HepG2 (cell line): ENCODE measurements at places on chromosomes 2 and 18.
A peak's percentile ranks its signal among the peaks of the same experiment; 100 is the strongest.

- DNase-seq = peak; percentile 68
These were observed 3.7 kb upstream of the CRIM1 start for GRCh38 chr2:36351736-36352349.

DNA sequence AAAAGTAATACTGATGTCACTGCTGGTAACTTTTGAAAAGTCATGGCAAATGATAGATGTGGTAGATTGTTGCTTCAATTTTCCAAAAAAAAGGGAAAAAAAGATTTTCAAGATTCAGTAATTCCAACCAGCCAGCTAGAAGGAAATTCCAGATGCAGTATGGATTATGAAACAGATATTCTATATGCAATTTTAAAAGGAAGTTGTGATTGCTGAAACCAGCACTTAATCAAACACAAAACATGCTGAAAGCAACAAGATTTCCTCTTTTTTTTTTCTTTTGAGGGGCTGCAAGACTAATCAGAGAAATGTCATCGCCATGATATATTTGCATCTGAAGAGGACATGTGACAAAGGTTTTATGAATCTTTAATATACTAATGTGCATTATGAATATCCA lies 5.1 kb upstream of the HNMT start:
- no peak for DNase-seq

DNA sequence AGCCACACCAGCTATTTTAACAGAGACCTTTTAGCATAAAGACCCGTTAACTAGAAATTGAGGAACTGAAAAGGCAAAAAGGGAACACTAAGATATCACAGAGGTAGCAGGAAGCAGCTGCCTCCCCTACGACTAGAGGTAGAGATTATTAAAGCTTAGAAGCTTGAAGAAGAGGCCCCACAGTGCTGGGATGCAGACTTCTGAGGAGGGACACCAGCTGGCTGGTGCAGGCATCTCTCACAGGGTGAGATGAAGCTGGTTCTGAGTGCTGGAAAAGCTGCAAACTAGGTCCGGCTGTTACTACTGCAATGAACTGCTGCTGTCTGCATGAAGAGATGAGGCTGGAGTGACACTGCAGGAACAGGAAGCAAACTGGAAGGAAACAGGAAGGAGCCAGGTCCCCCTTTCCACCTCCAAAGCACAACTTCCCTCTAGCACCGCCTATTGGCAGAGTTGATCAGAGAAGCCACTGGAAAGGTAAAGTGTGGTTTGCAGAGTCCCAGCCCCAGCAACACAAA lies 61.2 kb upstream of the MRPS9 start:
- DNase-seq = peak; percentile 33

- DNase-seq = no peak
These were observed 144.1 kb upstream of the SETBP1 start for GRCh38 chr18:44536619-44537018.

GRCh38 chr2:23468474-23469141 lies 83.6 kb downstream of the KLHL29 start:
- no peak for DNase-seq

DNA sequence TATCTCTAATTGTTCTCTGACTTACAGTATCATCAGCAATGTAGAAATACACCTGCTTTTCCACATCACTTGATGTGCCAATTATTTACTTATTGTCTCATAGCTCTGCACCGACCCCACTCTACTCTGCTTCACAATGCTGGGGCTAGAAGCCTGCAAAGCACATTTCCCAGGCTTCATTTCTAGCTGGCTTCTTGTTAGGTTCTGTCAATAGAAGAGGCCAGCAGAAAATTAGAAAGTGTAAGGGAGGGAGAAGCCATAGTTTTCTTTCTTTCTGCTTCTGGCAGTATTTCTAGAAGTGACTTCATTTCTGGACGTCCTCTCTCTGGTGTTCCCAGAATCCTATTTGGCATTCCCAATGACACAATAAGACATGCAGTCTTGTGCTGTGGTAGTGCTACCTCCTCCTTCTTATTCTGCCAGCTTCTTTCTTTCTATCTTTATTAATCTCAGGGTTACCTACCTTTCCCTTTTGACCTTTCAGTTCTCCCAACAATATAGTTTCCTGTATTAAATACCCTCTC lies 12.5 kb upstream of the TANC1 start:
- DNase-seq = no peak

GRCh38 chr18:9606039-9606438 lies 8.3 kb downstream of the PPP4R1 start:
- DNase-seq = no peak

DNA sequence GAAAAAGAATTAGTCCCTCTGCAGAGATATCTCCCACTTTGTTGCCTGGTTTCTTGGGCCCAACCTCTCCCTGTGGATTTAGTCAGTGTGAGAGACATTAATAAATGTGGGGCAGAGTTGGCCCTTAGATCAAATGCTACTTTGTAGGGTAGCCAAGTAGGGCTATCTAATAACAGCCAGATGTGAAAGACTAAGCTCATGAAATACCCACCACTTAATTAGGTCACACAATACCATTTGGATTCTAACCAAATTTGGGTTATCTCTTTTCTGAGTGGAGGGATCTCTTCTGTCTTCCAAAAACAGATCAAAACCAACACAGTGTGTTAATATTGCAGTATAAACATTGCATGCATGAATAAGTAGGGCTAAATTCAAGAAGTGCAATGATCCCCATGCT lies 626.8 kb upstream of the ZEB2 start:
- no peak for DNase-seq

DNA sequence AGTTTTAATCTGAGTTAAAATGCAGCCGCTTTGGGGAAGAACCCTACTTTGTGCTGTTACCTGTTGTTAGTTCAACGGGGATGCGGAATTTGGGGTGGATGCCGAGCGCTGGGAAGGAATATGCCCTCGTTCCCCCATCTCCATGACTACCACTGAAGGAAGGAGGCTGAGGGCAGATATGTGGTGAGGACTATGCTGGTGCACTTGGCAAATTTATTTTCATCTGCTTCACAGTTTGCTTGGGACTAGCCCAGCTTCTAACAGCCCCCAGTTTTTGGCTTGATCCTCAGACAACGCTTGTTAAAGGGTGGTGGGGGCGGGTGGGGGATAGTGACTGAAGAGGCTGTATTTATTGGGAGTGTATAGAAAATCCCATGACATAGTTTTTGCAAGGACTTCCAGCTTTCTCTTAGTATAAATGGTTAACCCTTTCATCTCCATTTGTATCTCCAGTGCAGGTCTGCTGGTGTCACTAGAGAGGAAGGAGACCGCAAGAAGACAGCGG lies 100.8 kb downstream of the COLEC12 start:
- no peak for DNase-seq

GRCh38 chr2:176205126-176205525 lies 16.7 kb downstream of the HOXD1 start:
- DNase-seq = no peak

GRCh38 chr2:234304950-234305349 lies 191.9 kb downstream of the ARL4C start:
- no peak for DNase-seq

GRCh38 chr2:189702071-189702470 lies 27.6 kb downstream of the ANKAR start:
- DNase-seq = peak; percentile 21

GRCh38 chr2:227719641-227720040 lies 1.8 kb upstream of the SLC19A3 start:
- DNase-seq = no peak

DNA sequence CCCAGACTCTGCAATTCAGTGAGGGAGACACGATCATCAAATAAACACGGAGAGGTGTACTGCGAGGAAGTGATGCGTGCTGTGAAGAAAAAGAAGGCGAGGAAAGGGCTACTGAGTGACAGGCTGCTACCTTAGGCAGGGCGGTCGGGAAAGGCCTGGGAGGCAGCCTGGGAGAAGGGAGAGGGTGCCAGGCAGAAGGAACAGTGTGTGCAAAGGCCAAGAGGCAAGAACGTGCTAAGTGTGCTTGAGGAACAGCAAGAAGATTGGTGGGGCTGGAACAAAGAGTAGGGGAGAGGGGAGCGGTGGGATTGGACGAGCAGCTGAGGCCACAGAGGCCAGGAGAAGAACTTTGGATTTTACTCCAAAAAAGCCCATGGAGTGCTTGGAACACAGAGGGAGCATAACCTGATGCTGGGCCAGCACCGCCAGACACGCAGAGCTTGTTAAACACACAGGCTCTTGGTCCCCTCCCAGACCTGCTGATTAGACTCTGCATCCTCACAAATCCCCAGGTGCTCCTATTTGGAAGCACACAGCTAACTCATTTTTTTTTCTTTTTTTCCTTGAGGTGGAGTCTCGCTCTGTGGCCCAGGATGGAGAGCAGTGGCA lies 30.4 kb downstream of the SERTAD2 start:
- DNase-seq = no peak

- DNase-seq = no peak
These were observed 87.3 kb downstream of the CBLN2 start for GRCh38 chr18:72456802-72457201.

- no peak for DNase-seq
These were observed 8.0 kb upstream of the MBP start for GRCh38 chr18:77140439-77141109.

DNA sequence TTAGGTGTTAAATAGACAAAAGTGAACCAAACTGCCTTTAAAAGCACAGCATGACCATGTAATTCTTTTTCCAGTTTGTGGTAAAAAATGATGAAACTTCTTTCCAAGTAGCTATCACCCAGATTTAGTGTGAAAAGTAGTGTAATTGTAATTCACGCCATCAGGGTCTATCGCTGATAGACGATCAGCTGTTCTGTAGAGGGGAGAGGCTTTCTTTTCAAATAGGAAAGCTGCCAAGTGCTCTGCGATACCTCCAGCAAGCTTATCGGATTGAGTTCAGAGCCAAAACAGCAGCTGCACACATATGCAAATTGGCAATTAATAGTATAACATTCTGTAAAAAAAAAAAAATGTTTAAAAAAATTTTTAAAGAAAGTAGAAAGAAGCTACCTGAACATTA lies 61.9 kb upstream of the PSMD14 start:
- DNase-seq = no peak

DNA sequence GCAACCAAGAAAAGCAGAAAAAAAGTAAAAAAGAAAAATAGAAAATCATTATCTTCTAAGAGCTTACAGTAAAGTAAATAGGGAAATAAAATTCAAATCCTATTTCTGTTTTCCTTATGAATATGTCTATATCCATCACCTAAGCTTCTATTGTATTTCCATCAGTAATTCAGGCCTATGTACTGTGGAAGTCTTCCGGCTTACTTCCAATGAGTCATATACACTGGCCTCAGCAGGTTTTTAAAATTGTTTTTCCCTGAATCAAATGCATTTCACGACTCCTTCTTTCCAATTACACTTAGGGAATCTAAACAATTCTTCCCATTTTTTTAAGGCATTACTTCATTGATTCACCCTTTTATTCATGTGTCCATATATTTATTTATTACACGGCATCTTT lies 164.7 kb downstream of the CCDC102B start:
- DNase-seq = no peak

GRCh38 chr2:189109921-189110397 lies 69.6 kb downstream of the COL5A2 start:
- peak; percentile 60 for DNase-seq

DNA sequence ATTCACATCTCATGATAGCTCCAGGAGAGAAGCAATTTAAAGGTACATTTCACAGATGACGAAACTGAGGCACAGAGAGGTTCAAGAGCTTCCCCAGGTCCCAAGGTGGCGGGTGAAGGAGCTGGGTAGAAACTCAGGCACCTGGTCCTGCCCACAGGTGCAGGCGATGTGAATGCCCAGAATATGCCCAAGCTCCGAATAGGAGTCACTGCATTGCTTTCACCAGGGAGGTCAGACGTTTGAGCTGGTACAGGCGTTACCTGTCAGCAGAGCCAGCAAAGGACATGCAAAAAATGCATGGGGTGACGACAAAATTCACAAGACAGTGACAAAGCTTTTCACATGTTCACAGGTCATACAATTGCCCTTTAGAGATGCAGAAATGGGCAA lies 247.9 kb downstream of the HDAC4 start:
- DNase-seq = no peak

- no peak for DNase-seq
These were observed 7.3 kb downstream of the THOC1 start for GRCh38 chr18:260547-260946.

DNA sequence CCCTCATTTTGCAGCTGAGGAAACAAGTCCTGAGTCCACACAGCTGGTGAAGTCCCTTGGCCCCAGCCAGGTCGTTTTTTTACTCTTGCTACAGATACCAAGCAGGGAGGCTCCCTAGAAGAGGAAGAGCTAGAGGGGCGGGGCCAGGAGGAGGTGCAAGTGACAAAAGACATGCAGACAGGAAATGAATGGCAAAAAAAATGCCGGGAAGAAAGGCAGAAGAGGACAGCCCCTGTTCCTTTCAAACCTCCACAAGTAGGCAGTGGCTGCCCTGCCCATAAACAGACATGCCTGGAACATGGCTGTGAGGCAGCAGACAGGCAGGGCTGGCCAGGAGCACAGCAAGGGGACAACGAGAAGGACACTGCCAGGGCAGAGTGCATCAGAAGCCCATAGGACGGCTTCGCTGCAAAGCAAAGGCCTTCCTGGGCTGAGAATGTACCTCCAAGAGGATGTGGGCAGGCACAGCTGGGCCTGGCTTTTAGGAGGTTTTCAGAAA lies 108.7 kb downstream of the ZBTB7C start:
- no peak for DNase-seq

- peak; percentile 48 for DNase-seq
These were observed 502.2 kb downstream of the NRXN1 start for GRCh38 chr2:50529600-50530218.

DNA sequence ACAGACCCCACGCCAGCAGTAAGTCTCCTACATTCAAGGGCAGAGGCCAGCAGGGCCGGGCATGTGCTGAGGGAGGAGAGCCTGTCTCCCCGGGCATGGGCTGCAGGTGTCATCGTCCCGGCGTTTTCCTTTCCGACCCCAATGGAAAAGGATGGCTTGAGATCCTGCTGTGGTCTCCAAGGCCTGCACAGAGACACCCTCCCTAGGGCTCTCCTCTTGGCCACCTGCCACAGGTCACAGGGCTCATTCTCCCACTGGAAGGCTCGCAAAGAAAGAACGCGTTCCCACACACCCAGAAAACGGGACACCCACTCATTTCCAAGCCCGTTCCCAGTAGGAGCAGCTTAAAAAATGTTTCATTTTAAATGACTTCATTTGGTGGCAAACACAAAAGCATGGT lies 41.0 kb downstream of the DIPK1C start:
- DNase-seq = no peak

DNA sequence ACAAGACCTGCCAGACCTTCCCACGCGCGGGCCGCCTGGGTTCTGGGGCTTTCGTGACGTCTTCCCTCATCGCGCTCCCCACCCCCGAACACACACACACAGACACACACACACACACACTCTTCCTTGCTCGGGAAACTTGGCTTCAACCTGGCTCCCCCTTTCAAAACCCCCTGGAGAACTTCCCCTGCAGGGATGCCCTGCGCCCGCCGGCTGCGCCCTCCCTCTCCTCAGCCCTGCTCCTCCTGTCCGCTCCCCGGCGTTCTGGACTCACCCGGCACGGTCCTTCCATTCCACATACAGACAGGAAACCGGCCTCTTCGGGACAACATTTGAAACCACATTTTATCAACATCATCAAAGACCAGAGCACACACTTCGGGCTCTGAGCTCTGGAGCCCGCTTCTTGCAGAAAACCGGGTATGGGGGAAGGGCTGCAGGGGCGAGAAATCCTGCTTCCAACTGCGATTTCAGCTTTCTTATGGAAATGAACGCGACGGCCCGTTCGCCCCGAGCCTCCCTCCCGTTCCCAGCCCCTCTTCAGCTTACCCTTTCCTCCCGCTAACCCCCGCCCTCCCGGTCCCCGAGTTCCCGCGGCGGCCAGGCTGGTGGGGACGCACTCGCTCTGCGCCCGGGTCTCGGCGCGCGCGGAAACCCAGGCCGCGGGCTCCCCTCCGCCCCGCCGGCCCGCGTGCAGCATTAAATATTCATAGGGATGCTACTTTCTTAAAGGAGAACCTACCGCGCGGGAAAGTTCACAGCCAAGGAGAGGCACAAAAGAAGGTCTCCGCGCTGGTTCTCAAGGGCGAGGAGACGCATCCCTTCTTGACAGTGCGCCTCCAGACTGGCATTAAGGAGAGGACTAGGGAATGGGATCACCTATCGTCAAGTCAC lies 18.3 kb downstream of the POU3F3 start:
- no peak for DNase-seq
